ENCODE measurements at places on chromosomes 1 and 21.

GRCh38 chr1:99808391-99809115 lies 41.6 kb upstream of the AGL start:
- peak; percentile 95 for DNase-seq

- DNase-seq = no peak
Measured at GRCh38 chr1:4756851-4757580, 102.6 kb downstream of the AJAP1 start.

DNA sequence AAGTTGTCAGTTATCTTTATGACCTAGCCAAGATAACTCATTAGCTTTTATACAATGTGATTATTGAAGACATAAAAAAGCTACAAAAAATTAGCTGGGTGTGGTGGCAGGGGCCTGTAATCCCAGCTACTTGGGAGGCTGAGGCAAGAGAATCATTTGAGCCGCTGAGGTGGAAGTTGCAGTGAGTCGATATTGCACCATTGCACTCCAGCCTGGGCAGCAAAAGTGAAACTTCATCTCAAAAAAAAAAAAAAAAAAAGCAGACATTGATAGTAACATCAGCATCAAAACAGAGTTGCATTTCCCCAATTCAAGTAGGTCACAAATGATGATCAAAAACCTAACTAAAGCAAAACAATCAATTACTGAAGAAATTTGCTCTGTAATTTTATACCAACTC lies 191.4 kb downstream of the PTGER3 start:
- DNase-seq = no peak

- peak; percentile 96 for DNase-seq
Measured at GRCh38 chr1:8879922-8880676, 1.6 kb upstream of the ENO1 start.

DNA sequence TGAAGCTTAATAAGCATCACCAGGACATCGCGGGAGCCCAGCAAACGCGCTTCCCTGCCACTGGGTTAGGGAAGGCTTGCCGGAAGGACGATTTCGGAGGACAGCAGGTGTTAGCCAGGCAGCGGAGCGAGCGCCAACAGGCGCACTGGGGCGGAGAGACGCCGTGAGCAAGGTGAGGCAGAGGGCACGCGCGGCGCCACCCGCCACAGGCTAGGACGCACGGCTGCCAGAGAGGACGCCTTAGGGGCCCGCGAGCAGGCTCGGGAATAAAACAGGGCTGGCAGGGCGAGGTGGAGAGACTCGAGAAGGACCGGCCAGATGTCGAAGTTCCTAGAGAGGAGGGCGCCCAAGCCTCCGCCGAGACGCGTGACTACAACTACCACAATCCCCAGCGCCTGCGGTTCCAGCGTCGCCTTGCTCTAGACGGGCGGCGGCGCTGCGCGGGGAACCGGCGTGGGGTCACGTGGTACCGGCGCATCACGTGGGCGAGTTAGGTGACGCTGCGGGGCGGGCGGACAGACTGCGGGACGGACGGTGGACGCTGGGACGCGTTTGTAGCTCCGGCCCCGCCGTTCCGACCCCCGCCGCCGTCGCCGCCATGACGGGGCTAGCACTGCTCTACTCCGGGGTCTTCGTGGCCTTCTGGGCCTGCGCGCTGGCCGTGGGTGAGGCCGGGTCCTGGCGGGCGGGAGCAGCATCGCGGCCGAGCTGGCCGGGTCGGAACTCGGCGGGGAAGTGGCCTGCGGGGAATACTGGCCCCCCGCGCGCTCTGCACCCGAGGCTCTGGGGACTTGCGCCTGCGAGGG lies at the start of gene ATP6V0B:
TSS of gene ATP6V0B (plus strand) at position 518 of the 806 bp plus-strand sequence. CDS start at position 599, 81 bp downstream.
- DNase-seq = peak; percentile 95

- DNase-seq = no peak
Measured at GRCh38 chr21:42351626-42352440, 1.0 kb upstream of the TFF2 start.

GRCh38 chr1:154346276-154346917 lies 21.1 kb downstream of the ATP8B2 start:
- DNase-seq = no peak

DNA sequence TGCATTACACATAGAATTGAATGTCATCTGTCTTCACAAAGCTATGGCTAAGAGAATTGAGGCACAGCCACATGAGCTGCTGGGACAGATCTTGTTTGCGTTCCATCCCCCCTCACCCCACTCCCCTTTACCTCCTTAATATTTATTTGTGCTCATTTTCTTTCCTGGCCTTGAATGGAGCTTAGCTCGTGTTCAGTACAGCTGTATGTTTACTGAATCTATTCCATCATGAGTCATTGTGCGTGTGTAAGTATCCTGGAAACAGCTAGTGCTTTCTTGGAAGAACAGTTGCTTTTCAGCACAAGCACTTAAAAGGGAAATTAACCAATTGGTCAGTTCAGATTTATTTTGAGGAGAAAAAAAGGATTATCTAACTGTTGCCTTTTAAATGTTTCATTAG lies 14.7 kb downstream of the PROX1 start:
- peak; percentile 15 for DNase-seq

DNA sequence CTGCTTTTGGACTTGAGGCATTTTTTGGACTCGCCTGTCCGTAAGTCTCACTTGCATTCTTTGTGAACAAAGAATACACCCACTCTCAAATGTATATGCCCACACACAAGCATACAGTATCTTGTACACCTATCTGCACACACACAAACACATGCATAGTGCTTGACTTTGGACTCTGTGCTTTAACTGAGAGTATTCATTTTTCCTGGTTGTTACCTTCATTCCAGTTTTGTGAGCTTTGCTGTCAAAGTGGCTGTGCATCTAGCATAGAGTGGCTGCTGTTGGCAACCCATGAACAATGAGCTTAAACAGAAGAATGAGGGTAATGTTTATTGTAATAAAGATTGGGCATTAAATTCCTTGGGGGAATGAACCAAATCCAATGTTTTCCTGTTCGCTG lies 199.0 kb downstream of the PDE4B start:
- no peak for DNase-seq

DNA sequence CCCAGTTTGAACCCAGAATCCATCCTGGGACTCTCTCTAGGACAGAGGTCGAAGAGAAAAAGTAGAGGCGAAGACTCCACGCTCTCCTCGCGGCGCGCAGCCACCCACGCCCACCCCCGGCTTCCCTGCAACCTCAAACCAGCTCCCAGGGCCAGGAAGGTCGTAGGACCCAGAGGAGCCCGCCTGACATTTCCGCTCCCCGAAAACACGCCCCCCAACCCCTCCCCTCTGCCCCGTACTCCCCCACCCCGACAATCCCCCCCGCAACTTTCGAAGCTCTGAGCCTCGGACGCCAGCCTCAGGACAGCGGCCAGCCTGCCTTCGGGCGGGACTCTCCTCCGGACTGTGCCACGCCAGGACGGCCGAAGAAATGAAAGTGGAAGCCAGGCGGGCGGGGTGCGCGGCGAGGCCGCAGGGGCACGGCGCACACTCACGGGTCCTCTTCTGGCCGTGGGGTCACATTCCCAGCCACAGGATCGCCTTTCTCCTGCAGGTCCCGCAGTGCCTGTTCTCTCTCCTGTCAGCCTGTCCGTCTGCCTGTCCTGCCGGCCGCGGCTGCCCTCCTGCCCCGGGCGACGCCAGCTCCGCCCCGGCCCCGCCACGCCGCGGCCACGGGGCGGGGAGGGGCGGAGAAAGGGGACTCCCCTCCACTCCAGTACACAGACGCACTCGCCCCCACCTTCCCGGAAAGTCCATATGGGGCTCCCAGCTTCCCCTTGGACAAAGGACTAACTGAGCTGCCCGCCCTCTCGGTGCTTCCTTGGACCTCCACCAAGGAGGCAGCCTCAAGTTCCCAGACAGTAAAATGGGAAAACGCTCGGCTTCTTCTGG lies at the start of gene MOB3C:
TSS of gene MOB3C (minus strand) at position 535 of the 831 bp plus-strand sequence. CDS start 3,490 bp downstream, outside the sequence.
- peak; percentile 77 for DNase-seq

DNA sequence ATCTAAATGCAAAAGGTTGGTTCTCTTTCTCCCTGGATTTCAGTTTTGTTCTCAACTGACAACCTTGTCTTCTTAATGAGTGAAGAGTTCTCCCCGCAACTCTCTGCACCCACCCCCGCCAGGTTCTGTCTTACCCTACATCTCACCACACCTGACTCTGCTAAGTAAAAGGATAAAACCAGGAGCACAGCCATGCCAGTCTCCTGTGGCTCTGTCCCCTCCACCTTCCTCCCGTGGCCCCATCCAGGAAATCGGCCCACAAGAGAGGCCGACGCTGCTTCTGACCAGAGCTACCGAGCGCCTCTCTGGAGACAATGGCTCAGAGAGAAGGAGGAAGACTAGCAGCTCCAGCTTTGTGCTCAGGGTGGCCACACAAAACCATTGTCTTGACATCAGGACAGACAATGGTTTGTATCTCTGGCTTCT lies 72.2 kb downstream of the PLEKHA6 start:
- no peak for DNase-seq

DNA sequence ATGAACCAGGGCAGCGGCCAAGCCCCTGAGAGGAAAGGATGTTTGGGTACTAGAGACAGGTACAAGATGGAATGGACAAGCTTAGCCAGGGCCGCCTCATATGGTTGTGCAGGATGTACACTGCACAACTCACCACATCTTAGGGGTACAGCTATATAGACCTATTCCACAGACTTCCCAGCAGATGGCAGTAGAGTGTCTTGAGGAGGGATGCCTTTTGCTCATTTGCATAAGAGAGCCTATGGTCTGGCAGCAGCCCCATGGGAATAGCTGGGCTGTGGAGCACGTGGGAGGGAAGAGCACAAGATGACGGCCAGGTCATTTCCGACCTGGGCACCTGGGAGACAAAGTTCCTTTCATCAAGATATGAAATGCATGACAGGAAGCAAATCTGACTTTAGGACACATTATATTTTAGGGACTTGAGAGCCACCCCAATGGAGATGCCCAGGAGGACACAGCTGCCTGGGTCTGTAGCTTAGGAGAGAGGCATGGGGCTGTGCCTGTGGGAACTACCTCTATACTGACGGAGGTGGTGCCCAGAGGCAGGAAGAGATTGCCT lies 215.5 kb downstream of the KCNJ6 start:
- DNase-seq = peak; percentile 93

DNA sequence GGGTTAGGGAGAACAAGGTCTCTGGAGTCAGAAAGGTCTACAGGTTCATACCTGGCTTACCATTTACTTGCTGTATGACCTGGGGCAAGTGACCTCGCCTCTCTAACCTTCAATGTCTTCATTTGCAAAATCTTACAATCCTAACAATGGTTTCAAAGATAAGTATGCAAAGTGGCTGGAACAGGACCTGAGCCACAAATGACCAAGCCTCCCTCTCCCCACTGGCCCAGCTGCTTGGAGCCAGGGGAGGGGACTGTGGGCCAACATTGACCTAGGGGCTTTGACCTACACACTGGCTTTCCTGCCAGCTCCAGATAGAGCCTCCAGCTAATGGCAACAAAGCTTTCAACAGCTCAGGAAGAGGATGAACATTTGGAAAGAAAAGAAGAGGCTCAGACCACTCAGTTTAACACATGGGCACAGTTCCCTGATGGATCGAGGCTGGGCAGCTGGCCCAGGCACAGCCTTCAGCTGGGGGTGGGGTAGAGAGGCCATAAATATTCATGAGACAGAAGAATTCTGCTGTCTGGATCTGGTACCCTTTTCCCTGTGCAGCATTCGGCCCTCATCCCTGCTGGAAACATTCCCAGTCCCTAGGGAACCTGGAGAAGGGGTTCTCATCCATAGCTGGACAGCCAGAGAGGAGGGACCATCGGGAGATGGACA lies 12.9 kb downstream of the PTAFR start:
- peak; percentile 5 for DNase-seq

DNA sequence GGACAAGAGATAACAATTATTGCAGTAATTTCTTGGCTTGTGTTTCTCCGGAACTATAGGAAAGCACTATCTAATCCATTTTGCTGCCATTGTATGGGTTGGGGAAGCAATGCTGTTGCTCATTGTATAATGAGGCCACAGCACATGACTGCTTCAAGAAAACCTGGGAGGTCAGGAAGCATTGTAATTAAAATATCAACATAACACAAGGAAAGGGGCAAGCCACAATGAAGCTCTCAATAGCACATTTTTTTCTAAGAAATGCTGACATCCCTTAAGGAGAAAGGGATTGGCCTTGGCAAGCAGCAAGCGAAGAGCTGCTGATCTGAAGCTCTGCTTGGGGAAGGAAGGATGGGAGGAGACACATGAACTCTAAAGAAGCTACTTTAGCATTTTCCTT lies 44.0 kb downstream of the PLPP3 start:
- no peak for DNase-seq

GRCh38 chr1:116909512-116910378 lies at the start of gene PTGFRN:
Gene PTGFRN, plus strand, starts transcription at chr1:116909916. Its CDS starts 288 bp downstream, at chr1:116910204.
- DNase-seq = peak; percentile 49

- DNase-seq = no peak
Measured at GRCh38 chr21:21001591-21002100, 3.4 kb downstream of the NCAM2 start.

DNA sequence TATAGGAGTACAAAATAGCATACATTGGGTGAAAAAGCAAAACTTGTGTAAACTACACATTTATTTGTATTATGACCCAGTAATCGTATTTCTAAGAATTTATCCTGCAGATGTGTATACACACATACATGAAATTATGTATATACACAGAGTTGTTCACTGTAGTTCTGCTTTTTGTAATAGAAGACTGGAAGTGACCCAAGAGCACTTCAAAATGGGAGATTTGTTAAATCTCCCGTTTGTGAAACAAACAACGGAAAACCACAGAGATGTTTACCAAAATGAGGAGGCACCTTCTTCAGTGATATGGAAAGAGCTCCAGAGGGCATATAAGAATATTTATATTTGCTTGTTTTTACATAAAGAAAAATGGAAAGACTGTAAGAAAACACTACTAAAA lies 18.0 kb upstream of the MNDA start:
- DNase-seq = no peak

DNA sequence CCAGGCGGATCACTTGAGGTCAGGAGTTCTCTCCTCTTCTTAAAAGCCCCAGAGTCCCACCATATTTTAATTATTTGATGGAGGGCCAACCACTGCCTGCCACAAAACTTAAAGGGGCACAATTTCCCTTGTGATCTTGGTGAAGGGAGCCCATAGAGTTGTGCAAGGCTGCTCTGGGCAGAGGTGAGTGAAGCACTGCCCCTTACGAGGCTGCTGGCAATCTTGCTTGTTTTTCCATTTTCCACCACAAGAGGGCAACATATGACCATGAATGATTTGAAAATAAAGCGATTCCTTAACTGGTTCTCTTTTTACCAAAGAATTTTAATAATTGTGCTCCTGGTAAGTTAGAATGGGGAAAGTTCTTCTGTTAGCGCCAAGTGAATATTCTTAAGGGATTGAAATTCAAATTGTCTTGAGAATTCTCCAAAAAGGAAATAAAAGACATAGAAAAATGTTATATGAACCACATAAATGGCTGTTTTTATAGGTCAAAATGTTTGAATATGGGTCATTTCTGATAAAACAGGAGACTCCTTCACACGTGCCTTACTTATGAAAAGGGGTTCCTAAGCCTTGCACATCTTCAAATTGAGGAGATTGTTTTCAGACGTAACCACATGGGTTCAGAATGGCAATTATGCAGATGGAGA lies 22.7 kb downstream of the PGM1 start:
- peak; percentile 86 for DNase-seq

GRCh38 chr1:219792337-219793021 lies 135.9 kb downstream of the SLC30A10 start:
- peak; percentile 76 for DNase-seq

DNA sequence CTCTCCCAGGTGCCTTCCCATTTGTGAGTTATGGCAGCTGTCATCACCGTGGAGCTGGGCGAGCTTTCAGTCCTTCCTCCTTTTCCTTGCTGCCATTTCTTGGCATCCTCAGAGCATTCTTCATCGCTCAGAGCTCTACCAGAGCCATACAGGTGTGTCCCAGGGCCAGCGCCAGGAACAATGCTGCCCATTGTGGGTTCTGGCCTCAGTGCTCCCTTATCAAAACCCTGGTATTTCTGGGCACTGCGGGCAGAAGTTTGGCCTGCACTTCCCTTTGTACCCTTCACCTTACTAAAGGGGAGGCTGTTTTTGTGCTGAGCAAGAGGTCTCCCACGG lies 28.5 kb downstream of the RASSF5 start:
- no peak for DNase-seq

GRCh38 chr1:243301059-243301458 lies 45.2 kb downstream of the SDCCAG8 start:
- DNase-seq = peak; percentile 87
